Fibroblast of lung (primary cell): ENCODE measurements at places on chromosomes 3 and 15. TPM values are rescaled to one million over a fixed set of nuclear protein-coding genes. Genes with fewer than 3 reads are reported as not detected.

- no peak for DNase-seq
- H3K27me3 ChIP-seq, result no peaks in the 10 kb centered on the region
- H3K27ac ChIP-seq, result no peak overlapping the region
Observed at GRCh38 chr15:62498712-62499111, 333.6 kb upstream of the C2CD4B start.

DNA sequence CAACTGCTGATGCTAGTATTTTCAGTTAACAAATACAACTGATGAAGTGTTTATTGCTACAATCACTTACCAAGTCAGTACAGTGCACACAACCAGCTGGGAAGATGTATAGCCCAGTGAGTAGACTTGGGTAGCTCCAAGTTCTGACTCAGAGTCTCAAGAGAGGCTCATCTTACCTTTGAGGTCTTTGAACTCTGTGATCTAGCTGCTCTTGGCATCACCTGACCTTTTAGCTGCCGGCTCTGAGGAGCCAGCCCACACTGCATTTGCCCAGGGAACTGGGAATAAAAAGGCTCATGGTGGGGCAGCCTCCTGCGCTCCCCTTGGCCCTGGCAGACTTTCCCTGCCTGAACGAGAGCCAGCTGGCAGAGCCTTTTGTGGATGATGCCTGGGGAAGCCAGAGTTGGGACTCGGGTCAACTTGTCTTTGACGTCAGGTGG, 82.6 kb downstream of the CEMIP start:
- peaks cover 14% of the 10 kb centered on the region for H3K36me3 ChIP-seq
- peak; percentile 25 for DNase-seq
- no peak overlapping the region for H3K4me3 ChIP-seq
- no peaks in the 10 kb centered on the region for H3K27me3 ChIP-seq
- H3K4me1 ChIP-seq, result no peaks in the 10 kb centered on the region

GRCh38 chr15:45276831-45277230, 24.8 kb downstream of the SLC28A2 start:
- H3K36me3 ChIP-seq, result no peaks in the 10 kb centered on the region
- H3K27ac ChIP-seq, result no peak overlapping the region
- H3K4me1 ChIP-seq, result no peaks in the 10 kb centered on the region
- DNase-seq, result peak; percentile 22
- H3K27me3 ChIP-seq, result no peaks in the 10 kb centered on the region

- no peak for DNase-seq
- H3K4me1 ChIP-seq, result no peaks in the 10 kb centered on the region
Observed at GRCh38 chr15:76178296-76179000, 118.7 kb downstream of the TMEM266 start.

DNA sequence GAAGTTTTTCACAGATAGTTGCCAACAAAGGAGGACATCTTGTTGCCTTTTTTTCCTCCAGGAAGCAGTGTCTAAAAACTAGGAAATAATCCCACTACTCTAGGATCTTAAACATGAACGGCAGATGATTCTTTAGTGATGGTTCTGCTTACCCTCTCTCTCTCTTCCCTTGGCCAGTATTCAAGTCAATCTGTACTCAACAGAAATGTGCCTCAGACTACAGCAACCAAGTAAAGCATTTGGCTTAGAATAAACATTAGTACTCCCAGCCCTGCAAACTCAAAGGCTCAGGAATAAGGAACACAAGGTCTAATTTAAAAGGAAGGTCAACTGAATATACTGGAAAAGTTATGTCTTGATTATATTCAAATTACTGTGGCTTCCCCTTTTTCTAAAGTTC, 8.7 kb downstream of the NPTN start:
- no peaks in the 10 kb centered on the region for H3K27me3 ChIP-seq
- no peaks in the 10 kb centered on the region for H3K36me3 ChIP-seq
- DNase-seq, result peak; percentile 64
- no peak overlapping the region for H3K4me3 ChIP-seq
- no peak overlapping the region for H3K27ac ChIP-seq

DNA sequence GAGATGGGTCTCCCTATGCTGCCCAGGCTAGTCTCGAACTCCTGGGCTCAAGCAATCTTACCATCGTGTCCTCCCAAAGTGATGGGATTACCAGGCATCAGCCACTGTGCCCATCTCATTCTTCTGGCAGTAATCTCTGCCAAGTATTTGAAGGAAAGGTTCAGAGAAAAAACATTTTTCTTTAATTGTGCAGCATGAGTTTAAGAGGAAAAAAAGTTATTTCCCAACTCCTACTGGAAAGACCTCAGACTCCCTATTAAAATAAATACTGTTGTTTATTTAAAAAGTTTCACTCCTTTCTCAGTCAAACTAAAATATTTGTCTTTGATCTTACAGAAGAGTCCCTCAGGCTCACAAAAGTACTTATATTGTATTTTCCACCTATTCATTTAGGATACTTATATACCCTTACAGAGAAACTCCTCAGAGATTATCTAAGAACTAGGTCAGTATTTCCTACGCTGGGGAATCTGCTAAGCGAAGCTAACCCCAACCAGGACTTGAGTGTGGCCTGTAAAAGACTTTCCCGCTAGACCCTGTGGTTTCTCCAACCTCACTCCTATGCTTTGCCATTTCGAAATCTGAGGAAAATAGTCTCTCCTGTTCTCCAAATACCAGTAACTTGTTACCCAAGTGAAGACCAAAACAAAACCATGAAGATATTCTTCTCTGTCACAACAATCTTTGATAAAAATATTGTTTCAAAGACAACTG, 28.7 kb downstream of the WWTR1 start:
- no peaks in the 10 kb centered on the region for H3K36me3 ChIP-seq
- DNase-seq, result peak; percentile 61
- H3K27ac ChIP-seq, result peak overlapping the region; percentile 12
- peaks cover 6% of the 10 kb centered on the region for H3K4me1 ChIP-seq

DNA sequence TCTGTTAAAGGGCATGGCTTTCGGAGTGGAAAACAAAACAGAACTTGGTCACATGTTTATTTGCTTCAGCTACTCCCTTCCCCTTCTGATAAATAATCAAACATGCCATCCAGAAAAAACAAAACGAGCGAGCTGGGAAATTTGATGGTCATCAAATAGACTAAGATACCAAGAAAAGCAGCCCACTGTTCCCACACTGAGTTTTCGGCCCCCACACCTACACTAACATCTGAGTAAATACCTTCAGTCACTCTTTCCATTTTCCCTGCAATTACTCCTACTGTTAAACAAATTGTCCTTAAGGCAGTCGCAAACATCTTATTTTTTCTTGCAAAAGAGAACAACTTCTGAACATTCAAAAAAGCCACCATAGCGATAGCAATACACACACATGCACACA, 454.6 kb downstream of the FOXP1 start:
- peak overlapping the region; percentile 90 for H3K4me3 ChIP-seq
- H3K36me3 ChIP-seq, result no peaks in the 10 kb centered on the region
- H3K4me1 ChIP-seq, result peaks cover 6% of the 10 kb centered on the region
- no peak for DNase-seq
- peak overlapping the region; percentile 87 for H3K27ac ChIP-seq
- no peaks in the 10 kb centered on the region for H3K27me3 ChIP-seq

- H3K27me3 ChIP-seq, result peaks cover 35% of the 10 kb centered on the region
- no peak for DNase-seq
- no peak overlapping the region for H3K27ac ChIP-seq
- no peak overlapping the region for H3K4me3 ChIP-seq
Observed at GRCh38 chr3:53844262-53845102, 1.7 kb downstream of the CHDH start.

GRCh38 chr3:171199473-171199829, 172.9 kb upstream of the SLC2A2 start:
- H3K27me3 ChIP-seq, result no peaks in the 10 kb centered on the region
- no peak overlapping the region for H3K4me3 ChIP-seq
- H3K4me1 ChIP-seq, result peaks cover 2% of the 10 kb centered on the region
- DNase-seq, result no peak
- H3K36me3 ChIP-seq, result no peaks in the 10 kb centered on the region

Gene IL17RB
- total RNA-seq, result 0.26 and 0.33 TPM in 2 replicates

Gene MASP1
- total RNA-seq, result 56.2 and 328 TPM in 2 replicates

Gene NPAP1
- total RNA-seq, result not detected in 2 replicates

Gene CHRNA3
- not detected in 2 replicates for total RNA-seq

Gene PEX11A
- total RNA-seq, result 11.7 and 15.9 TPM in 2 replicates

Gene PYGO1
- 7.7 and 10.1 TPM in 2 replicates for total RNA-seq

Gene LZTFL1
- total RNA-seq, result 12.4 and 16.2 TPM in 2 replicates
